Renal cortex interstitium (tissue), 15 donors: ENCODE measurements at places on chromosomes 6 and 20. TPM values are rescaled to one million over a fixed set of nuclear protein-coding genes. Genes with fewer than 3 reads are reported as not detected.

The KHDRBS2 gene
- 1.6 TPM for polyA plus RNA-seq

The SLC35D3 gene
- polyA plus RNA-seq, result not detected

The ARG1 gene
- polyA plus RNA-seq, result 0.71 TPM

The KIF25 gene
- polyA plus RNA-seq, result 0.53 TPM

DNA sequence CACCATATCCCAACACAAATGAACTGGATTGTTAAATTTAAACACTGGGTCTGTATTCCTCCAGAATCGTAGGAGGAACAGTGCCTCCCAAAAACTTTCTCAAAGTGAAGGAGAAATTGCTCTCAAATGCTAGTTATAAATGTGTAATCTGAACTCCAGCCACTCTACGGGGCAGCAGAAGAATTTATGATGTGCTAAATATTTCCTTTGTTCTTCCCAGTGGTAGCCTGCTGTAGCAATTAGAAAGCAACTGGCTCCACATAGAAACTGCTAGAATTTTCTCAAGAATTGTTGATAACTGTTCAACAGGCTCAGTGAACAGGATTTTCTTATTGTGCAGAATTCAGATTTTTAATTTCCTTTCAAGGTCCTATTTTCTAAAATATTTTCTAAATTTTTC, 49.8 kb upstream of the EYA4 start:
- no peak for DNase-seq

DNA sequence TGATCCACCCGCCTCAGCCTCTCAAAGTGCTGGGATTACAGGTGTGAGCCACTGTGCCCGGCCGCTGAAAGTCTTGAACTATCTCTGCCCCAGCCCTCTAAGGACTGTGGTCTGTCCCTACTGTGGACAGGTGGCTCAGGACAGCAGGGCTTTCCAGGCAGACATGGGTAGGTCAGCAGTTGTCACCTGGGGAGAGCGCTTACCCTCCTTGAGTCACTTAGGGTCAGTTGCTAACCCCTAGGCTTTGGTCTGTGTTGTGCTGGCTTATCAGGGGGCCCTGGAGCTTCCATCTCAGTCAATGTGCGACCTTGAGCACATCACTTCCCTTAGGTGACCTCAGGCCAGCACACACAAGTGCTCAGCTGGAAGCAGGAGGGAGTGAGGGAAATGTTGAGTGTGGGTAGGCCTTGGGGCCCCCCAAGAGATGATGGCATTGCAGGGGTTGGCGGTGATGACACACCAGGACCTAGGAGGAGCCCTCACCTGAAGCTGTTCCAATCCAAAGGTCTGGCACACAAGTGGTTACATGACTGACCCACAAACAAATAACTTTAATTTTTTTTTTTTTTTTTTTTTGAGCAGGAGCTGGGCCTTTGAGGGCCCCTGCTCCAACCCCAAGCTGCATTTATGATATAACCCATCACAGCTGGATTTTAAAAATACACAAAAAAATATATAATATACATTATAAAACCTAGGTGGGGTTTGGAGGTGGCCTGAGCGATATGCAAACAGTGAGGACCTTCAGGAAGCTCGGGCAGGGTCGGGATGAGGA, 5.1 kb downstream of the RPL10A start:
- no peak for DNase-seq

DNA sequence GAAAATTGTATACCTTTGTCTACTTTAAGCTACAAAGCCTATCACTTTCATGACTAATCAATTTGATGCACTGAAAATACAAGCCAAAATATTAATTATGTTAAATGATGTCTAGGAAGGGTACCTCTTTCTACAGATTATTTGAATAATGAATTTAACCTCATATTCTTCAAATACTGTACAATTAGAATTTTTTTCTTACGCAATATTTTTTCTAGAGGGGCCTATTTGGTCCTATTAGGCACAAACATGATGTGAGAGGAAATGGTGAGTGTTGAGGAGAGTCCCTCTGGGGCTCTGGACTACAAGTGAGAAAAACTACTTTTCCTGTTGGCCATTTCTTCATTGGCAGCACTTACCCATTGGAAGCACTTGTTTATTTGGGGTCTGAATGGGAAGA, 5.4 kb downstream of the DCDC2 start:
- DNase-seq, result no peak

GRCh38 chr20:41902346-41902745, 284.2 kb upstream of the CHD6 start:
- DNase-seq, result no peak
